MCF 10A (cell line): ENCODE measurements at places on chromosomes 2 and 18. TPM values are rescaled to one million over a fixed set of nuclear protein-coding genes. Genes with fewer than 3 reads are reported as not detected.
A peak's percentile ranks its signal among the peaks of the same experiment; 100 is the strongest.

- H3K27me3 ChIP-seq: peaks cover 59% of the 10 kb centered on the region
- H3K4me1 ChIP-seq: no peaks in the 10 kb centered on the region
- H3K36me3 ChIP-seq: no peaks in the 10 kb centered on the region
- no peak overlapping the region for H3K4me3 ChIP-seq
- DNase-seq: no peak
- no peak overlapping the region for H3K27ac ChIP-seq
Measured at GRCh38 chr2:131425231-131425941, 50.5 kb upstream of the TUBA3D start.

GRCh38 chr2:121363632-121364420, 78.8 kb upstream of the TFCP2L1 start:
- no peaks in the 10 kb centered on the region for H3K27me3 ChIP-seq
- peak; percentile 77 for DNase-seq
- H3K4me3 ChIP-seq: peak overlapping the region; percentile 18
- peak overlapping the region; percentile 95 for H3K27ac ChIP-seq

DNA sequence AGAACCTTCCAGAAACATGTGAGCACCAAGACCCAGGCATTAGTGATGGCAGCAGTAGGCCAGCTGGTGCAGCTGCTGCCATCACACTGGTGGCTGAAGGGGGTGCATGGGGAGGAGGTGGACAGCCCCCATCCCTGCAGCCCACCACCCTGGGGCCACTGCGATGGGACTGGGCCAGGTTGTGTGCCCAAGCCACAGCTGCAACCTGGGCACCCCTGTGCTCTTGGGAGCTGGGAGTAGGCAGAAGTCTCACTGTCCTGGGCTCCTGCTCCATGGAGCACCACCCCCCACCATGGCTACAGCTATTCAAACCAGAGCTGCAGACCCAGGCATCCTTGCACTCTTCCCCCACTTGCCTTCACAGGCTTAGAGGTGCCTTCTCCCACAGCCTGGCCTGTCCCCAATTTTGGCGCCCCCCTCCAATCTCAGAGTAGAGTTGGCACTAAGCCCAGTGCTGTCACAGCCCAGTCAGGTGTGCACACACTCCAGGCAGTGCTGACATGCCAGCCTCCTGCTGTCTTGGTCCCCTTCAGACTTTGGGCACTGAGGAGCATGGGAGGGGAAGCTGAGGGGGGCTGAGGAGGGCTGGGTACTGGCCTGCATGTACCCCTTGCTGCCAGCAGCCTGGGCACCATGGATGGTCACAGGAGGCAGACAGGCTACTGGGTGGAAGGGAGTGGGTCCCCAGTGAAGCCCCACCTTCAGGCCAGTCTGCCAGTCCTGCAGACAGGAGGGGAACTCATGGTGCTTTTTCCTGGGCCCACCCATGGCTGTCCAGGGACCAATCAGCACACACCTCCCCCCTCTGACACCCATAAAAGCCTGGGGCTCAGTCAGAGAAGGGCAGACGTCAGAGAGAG, 67.1 kb downstream of the CYP26B1 start:
- H3K27me3 ChIP-seq: no peaks in the 10 kb centered on the region
- DNase-seq: no peak
- H3K27ac ChIP-seq: no peak overlapping the region

DNA sequence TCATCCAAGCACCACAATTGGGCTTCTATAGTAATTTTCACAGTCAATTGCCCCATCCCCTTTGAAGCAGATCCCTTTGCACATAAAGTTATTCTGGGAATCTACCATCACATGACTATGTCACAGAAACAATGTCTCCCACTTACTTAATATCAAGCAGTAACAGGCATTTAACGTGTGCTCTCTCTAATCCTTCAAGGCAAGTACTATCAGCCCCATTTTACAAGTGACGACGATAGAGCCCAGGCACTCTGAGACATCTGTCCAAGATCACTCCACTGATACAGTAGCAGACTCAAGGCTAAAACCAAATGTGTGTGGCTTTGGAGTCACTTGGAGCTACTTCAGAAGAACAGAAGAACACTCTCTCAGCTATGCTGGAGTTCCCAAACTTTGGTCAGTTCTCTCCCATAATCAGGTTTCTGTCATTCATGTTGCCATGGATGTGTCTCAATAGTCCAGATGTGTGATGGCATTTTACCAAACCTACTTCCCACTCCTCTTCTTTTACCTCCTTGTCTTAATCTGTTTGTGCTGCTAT, 39.7 kb downstream of the PID1 start:
- H3K36me3 ChIP-seq: peaks cover 47% of the 10 kb centered on the region
- no peaks in the 10 kb centered on the region for H3K27me3 ChIP-seq
- DNase-seq: no peak
- peak overlapping the region; percentile 13 for H3K27ac ChIP-seq
- no peak overlapping the region for H3K4me3 ChIP-seq

GRCh38 chr18:38695559-38696280, 1130.1 kb upstream of the CELF4 start:
- no peak overlapping the region for H3K4me3 ChIP-seq
- H3K27me3 ChIP-seq: no peaks in the 10 kb centered on the region
- H3K27ac ChIP-seq: no peak overlapping the region
- H3K36me3 ChIP-seq: peaks cover 6% of the 10 kb centered on the region

DNA sequence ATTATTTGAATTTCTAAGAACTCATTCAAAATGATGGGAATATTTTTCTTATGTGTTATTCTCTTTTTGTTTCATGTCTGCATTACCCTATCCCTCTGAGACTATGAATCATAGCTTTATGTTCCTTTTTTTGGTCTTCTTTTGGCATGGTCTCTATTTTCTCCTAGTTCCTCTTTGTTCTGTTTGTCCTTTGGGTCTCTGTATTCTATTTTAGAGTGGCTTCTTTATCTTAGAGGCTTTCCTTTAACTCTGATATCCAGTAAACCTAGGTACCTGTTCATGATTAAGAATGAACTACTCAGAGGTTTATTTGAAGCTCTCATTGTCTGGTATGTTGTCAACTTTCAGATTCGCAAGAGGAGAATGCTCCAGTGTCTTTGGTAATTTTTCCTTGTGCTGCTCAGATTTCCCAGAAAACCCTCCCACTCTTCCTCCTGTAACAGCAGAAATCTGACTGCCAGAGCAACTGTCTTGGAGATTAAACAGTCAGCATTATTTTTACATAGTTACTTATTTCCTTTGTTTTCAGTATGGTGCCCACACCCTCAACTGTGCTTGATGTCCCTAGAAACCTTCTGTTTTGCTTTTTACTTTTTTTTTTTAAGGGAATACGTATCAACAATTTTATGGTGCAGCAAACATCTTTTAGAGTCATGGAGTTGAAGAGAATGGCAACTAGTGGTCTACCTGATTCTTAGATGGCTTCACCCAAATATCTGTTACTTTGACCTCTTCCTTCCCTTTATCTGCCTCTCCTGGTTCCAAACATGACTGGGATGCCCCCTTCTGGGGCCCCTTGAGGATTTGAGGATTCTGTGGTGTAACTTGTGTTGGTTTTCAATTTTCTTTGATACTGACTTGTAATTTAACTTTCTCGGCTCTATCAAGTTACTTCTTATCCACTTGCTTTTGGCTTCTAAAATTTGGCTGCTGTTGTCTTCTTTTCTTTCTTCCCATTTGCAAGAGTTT, 92.0 kb downstream of the DPP10 start:
- no peak overlapping the region for H3K27ac ChIP-seq
- peaks cover 37% of the 10 kb centered on the region for H3K27me3 ChIP-seq
- DNase-seq: no peak
- H3K36me3 ChIP-seq: no peaks in the 10 kb centered on the region

- no peaks in the 10 kb centered on the region for H3K27me3 ChIP-seq
- no peak overlapping the region for H3K4me3 ChIP-seq
- no peaks in the 10 kb centered on the region for H3K36me3 ChIP-seq
- no peaks in the 10 kb centered on the region for H3K4me1 ChIP-seq
- DNase-seq: no peak
Measured at GRCh38 chr18:33838054-33838453, 260.0 kb downstream of the ASXL3 start.

The MOCOS gene
- total RNA-seq: 69.1 and 81.1 TPM in 2 replicates

GRCh38 chr2:233572468-233572867, 5.9 kb upstream of the USP40 start:
- H3K4me1 ChIP-seq: no peaks in the 10 kb centered on the region
- no peak overlapping the region for H3K4me3 ChIP-seq
- no peak overlapping the region for H3K27ac ChIP-seq

The CRYGC gene
- total RNA-seq: not detected in 2 replicates

- H3K27me3 ChIP-seq: no peaks in the 10 kb centered on the region
- H3K27ac ChIP-seq: no peak overlapping the region
- H3K36me3 ChIP-seq: peaks cover 91% of the 10 kb centered on the region
- H3K4me1 ChIP-seq: peaks cover 12% of the 10 kb centered on the region
- no peak for DNase-seq
- no peak overlapping the region for H3K4me3 ChIP-seq
Measured at GRCh38 chr2:73249636-73250035, 15.5 kb downstream of the CCT7 start.

- no peak for DNase-seq
- no peak overlapping the region for H3K4me3 ChIP-seq
- H3K27me3 ChIP-seq: no peaks in the 10 kb centered on the region
Measured at GRCh38 chr2:201458381-201458780, 6.8 kb downstream of the STRADB start.
